ENCODE measurements at places on chromosomes 2 and 18. TPM values are rescaled to one million over a fixed set of nuclear protein-coding genes. Genes with fewer than 3 reads are reported as not detected.
A peak's percentile ranks its signal among the peaks of the same experiment; 100 is the strongest.

DNA sequence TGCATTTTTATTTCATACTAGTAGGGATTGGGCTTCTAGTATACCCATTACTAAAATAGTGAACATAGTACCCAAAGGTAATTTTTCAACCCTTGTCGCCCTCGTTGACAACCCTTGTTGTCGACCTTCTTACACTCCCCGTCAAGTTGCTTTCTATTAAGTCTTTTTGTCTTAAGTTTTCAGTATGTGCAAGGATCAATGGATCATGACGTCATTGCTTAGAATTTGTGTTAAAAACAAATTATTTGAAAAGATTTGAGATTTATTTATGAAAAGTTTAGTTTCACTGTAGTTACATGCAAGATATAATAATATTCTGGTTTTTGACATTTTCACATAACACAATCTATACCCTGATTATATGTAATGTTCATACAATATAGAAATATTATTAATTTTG, 110.4 kb downstream of the CBLN2 start:
- no peak for ATAC-seq

DNA sequence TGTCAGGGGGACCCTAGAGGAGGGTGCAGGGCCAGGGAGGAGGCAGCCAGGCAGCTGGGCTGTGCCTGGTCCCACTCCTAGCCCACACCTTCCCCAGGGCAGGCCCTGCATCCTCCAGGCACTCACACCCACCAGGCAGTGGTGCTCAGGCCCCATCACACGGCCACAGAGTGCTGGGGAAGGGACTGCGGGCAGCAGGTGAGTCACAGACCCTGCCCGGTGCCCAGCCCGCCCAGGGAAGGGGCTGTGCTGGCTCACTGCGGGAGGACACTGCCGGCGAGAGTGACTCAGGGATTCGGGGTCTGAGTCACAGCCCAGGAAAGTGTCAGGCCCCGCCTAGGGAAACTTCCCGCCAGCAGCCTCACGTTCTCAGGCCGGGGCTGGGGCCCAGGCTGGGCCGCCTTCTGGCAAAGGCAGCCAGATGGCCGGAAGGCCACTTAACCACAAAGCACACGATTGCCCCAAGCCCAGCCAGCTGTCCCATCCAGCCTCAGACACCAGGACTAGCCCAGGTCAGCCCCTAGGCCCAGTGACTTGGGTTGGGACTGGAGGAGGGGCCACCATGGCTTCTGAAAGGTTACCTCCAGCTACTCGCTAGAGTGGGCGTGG, 42.2 kb downstream of the BIN1 start:
- ATAC-seq, result peak; percentile 94

- no peak for ATAC-seq
Observed at GRCh38 chr2:186307871-186308270, 178.2 kb upstream of the ZC3H15 start.

DNA sequence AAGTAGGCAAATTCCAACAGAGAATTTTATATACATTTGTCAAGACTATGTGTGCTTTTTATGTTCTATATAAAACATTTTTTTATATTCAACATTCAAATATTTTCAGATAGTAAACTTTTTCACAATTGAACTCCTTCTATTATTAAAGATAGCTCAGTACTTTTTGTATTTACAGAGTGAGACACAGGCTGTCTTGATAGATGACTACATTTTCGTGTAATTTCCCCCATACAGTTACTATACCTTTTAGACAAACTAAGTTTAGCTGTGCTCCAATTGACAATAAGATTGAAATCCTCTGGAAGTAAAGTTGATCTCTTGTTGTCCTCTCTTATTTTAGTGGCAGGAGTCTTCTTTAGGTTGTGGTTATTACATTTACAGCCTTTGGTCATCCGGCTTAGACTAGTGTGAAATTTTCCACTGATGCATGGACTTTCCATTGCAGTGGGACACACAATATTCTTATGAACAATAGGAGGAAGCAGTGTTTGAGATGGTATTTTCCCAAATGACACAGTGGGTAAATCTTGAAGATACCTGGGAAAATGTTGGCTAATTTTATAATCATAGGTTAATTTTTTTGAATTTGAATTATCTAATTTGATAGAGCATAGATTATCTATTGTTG, 21.0 kb downstream of the ZSWIM2 start:
- ATAC-seq, result no peak

GRCh38 chr2:200679535-200679934, 93.7 kb downstream of the AOX1 start:
- no peak for ATAC-seq

- no peak for ATAC-seq
Observed at GRCh38 chr2:48851161-48851560, 95.6 kb upstream of the LHCGR start.

GRCh38 chr2:229531594-229531993, 182.8 kb downstream of the DNER start:
- ATAC-seq, result no peak

GRCh38 chr18:56807901-56808300, 156.7 kb downstream of the WDR7 start:
- ATAC-seq, result peak; percentile 72

DNA sequence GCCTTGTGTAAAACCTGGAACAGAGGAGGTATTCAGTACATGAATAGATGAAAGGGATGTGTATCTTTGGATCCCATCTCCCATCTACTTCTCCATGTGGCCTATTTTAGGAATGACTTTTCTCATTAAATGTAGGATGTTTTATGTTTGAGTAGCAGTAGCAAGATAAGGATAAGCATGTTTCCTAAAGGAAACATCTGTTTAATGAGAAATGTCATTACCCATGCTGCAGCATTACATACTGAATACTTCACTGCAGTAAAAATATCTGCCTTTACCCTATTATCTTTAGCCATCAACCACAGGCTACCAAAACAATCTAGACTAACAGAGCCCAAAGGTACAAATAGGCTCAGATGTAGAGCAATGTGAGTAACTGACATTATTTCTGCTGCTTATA, 419.2 kb upstream of the CYRIA start:
- no peak for ATAC-seq

GRCh38 chr2:240762249-240762648, 57.8 kb downstream of the KIF1A start:
- ATAC-seq, result no peak

GRCh38 chr2:64179582-64180321, 35.5 kb upstream of the PELI1 start:
- ATAC-seq, result no peak

GRCh38 chr2:128406736-128407554, 88.3 kb upstream of the HS6ST1 start:
- peak; percentile 58 for ATAC-seq

DNA sequence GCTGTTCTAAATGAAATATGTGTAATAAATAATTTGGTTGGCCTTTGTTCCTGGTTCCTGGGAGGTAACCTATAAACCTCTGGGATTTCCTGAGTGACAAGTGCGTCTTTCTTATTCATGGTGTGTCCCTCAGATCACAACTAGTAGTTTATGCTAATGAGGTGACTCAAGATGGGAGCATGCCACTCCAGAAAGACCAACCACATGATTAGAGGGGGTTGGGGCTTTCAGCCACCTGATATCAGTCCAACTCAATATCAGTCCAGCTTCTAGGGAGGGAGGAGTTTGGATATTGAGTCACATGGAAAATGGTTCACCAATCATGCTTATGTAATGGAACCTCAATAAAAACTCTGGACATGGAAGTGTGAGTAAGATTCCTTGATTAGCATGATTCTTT, 96.6 kb downstream of the QPCT start:
- no peak for ATAC-seq

DNA sequence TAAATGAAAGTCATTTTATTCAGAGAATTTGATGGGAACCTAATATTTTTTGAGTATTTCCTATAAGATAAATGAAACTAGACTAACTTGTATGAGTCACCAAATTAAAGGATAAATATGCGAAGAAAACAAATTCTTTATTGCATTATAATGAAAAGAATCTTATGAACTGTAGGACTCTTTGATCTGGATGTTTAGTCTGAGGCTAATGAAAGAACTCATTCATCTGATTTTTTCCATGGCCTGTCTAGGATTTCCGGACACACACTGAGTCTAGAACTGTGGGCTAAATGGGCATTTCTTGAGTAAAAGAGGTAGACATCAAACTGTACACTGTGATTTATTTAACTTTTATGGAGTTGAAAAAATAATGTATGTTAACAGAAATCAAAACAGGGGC, 43.0 kb downstream of the ZNF519 start:
- no peak for ATAC-seq

DNA sequence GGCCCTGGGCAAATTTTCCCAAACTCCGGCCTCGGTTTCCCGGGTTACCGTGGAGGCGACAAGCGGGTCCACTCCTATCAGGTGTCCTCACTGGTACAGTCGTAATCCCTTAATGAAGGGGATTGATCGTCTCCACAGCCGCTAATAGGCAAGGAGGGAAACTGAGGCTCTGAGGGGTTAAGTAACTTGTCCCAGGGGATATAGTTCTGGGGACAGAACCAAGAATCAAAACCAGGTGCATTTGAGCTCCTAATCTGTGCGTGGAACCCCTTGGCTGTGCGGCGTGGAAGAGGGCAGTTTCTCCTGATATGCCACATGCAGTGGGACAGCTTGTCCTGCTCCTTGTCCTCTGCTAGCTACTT, 157.2 kb downstream of the CYRIA start:
- ATAC-seq, result no peak

DNA sequence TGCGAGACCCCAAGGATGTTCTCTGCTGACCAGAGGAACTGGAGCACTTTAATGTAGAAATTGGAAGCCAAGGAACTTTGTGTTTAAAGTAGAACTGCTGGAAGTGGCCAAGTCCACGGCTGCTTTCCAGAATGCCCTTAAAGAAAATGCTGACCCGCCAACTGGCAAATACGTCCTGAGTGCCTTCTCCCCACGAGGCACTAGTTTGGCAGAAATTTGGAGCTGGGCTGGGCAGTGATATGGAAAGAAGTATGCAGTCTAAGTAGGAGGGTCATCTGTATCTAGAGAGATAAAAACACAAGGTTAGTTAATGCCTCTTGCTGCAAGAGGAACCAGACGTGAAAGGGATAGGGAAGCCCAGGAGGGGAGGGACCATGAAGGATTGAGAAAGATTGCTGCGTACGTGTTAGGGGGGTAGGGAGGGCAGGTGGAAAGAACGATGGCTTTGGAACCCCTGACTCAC, 59.3 kb upstream of the RFX8 start:
- no peak for ATAC-seq

GRCh38 chr2:160271171-160272086, 71.4 kb upstream of the ITGB6 start:
- ATAC-seq, result no peak

DNA sequence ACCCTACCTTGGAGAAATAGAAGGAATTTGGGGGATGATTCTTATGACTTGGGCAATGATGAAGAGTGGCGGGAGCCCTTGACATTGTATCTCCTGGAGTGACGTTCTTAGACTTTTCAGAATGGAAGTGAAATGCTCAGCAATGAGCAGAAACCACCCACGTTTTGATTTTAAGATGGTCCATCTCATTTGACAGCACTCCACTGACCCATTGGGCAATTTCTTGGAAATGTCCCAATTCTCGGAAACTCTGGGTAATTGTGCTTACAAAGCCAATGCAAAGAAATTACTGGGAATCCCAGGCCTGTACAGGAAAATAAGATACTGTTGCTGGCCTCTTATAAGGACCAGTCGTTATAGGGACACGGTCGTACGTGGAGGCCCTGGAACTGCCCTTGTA, 170.0 kb upstream of the COPS8 start:
- ATAC-seq, result no peak

DNA sequence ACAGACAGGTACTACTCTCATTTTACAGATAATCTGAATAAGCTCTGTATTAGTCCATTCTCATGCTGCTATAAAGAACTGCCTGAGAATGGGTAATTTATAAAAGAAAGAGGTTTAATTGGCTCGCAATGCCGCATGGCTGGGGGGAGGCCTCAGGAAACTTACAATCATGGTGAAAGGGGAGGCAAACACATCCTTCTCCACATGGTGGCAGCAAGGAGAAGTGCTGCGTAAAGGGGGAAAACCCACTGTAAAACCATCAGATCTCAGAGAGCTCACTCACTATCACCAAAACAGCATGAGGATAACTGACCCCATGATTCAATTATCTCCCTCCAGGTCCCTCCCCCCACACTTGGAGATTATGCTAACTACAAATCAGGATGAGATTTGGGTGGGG, 254.4 kb downstream of the KCNE4 start:
- no peak for ATAC-seq

DNA sequence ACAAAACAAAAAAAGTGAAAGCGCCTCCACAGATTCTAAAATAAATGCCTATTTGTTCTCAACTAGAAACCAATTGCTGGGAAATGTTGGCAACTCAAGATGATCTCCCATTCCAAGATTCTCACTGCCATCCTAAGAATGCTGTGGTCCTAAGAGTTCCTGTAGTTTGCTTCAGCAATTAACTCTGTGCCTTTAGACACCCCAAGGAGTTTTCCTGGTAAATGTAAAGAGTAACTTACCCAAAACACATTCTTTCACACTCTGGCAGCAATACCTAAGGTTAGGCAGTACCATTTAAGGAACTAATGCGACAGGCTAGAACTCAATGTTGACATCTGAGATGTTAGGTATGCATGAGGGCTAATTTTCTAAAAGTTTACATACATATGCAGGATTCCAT, 58.8 kb upstream of the TANK start:
- no peak for ATAC-seq

DNA sequence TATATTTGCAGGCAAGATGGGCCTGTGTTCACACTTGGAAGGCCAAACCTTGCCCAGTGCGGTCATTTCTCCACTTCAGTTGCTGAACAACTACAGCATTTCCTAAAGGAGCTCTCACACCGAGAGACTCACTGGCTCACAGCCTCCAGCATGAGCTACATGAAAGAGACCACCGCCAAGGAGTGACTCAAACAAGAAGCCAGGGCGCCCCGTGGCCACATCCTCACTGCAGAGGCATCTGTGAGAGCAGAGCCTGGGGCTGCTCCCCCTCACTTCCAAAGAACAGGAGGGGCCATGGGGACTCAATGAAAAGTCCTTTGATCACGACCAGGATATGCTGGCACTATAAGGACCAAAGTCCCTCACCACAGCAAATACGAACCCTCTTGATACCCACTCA, 50.0 kb downstream of the TMEM163 start:
- no peak for ATAC-seq

DNA sequence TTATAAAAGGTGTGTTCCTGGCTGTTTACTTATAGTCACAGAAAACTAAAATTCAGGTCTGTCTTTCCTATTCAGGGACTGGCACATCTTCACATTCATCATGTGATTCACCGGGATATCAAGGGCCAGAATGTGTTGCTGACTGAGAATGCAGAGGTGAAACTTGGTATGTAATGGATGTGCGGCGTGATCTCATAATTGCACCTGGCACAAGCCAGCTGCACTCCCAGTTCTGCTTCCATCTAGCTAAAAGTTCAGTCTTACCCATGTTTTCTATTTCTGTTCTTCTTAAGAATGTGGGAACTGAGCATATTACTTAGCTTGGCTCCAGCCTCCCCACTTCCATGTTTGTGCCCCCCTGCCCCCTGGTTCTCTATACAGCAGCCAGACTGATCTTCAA, 131.9 kb downstream of the MAP4K4 start:
- ATAC-seq, result no peak

- ATAC-seq, result no peak
Observed at GRCh38 chr2:2033691-2034090, 289.4 kb upstream of the PXDN start.

The AAMP gene
- 70.2 TPM for total RNA-seq

The C2orf78 gene
- total RNA-seq, result not detected

The DUSP2 gene
- total RNA-seq, result 5.7 TPM

The REG1B gene
- not detected for total RNA-seq

The SERPINB13 gene
- 0.21 TPM for total RNA-seq
